RPMI7951 (cell line): ENCODE measurements at places on chromosomes 6 and 20. TPM values are rescaled to one million over a fixed set of nuclear protein-coding genes. Genes with fewer than 3 reads are reported as not detected.

Gene UNC5CL
- total RNA-seq: 0.10 and 0.12 TPM in 2 replicates

Gene ENPP4
- total RNA-seq: 0.29 and 0.36 TPM in 2 replicates

Gene TGM3
- not detected in 2 replicates for total RNA-seq

Gene SNX5
- 187 and 228 TPM in 2 replicates for total RNA-seq

Gene VSX1
- 2.8 and 3.8 TPM in 2 replicates for total RNA-seq

Gene SNAP25
- 31.3 and 42.7 TPM in 2 replicates for total RNA-seq

Gene ZNF831
- total RNA-seq: not detected in 2 replicates

Gene C20orf173
- total RNA-seq: not detected in 2 replicates

Gene CCN6
- total RNA-seq: 0.24 TPM in 1 of 2 replicates, not detected in the other

Gene RBPJL
- not detected in 2 replicates for total RNA-seq

Gene EEF1A2
- 14.1 and 17.6 TPM in 2 replicates for total RNA-seq

Gene VTA1
- total RNA-seq: 108 and 128 TPM in 2 replicates

Gene TP53TG5
- not detected in 2 replicates for total RNA-seq

Gene BEND6
- 21.6 and 24.6 TPM in 2 replicates for total RNA-seq

Gene PRR18
- not detected in 2 replicates for total RNA-seq

Gene NNAT
- not detected in 2 replicates for total RNA-seq

Gene SLC44A4
- total RNA-seq: 1.5 TPM in 1 of 2 replicates, not detected in the other

Gene ZSWIM1
- total RNA-seq: 17.0 and 20.4 TPM in 2 replicates

Gene CYP21A2
- not detected in 2 replicates for total RNA-seq

Gene HAO1
- total RNA-seq: 0.20 TPM in 1 of 2 replicates, not detected in the other

Gene FAM110A
- 10.3 and 12.6 TPM in 2 replicates for total RNA-seq

Gene HSP90AB1
- total RNA-seq: 984 and 1,201 TPM in 2 replicates

Gene GTSF1L
- total RNA-seq: not detected in 2 replicates
